ENCODE measurements at places on chromosomes 13 and 19.

DNA sequence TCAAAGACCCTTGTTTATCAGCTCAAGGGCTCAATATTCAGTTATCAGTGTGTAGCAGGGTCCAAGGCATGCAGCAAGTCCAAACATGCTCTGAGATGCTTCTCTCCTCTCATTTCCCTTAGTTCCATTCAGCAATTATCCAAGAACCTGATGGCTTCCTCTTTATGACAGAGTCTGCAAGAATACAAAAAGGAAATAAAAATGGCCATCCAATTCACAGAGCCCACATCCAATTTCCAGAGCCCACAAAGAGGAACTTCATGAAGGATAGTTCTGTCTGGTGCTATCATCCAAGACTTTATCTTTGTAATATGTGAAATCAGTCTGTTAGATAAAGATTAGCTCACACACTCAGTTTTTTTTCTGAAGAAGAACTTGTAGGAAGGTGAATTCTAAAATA lies 217.2 kb downstream of the LACC1 start:
- no peak for DNase-seq

GRCh38 chr19:35404879-35405622 lies 34.2 kb downstream of the GPR42 start:
- no peak for DNase-seq

DNA sequence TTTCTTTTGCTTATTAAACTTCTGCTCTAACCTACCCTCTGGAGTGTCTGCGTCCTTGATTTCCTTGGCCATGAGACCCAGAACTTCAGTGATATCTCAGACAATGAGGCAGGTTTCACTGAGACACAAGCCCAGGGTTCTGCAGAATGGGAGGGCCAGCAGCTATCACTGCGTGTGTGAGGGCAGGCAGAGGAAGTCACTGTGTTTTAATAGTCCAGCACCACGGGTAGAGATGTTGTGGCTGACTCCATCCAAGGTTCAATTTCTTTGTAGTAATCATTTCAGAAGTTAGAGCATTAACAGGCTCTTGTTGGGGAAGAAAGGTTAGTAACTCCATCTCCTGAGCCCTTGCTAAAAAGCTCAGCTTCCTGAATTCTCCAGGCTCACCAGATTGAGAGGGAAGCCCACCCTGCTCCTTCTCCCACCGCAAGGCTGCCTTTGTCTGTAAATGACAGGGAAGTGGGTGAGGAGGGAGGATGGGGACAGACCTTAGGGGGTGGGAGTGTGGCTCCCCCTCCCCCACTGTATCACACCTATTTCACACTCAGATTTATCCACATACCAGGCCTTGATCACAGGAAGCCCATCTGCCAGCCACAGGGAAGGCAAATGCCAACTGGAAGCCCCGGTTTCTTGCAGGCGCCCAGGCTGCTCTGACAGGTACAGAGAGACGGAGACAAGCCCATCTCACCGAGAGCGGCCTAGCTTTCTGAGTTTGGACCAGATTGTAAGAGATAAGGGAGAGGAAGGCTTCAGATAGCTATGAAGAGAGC lies 2.1 kb downstream of the C19orf12 start:
- no peak for DNase-seq

DNA sequence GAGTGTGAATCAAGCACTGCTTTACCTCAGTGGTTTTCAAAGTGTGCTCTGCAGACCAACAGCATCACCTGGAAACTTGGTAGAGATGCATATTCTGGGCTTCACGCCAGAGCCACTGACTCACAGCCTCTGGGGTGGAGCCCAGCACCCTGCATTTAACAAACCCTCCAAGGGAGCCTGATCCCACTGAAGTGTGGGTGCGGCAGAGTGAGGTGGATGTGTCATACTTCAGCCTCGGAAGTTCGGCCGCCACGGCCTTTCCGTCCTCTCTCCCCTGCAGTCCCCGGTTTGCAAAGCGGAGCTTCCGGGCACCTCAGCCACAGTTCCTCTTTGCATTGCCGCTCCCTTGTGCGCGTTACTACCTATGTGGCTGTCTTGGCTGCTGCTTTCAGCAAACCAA lies 33.3 kb upstream of the MICU2 start:
- DNase-seq, result no peak

- no peak for DNase-seq
Observed at GRCh38 chr13:99417201-99418102, 83.8 kb upstream of the TM9SF2 start.

DNA sequence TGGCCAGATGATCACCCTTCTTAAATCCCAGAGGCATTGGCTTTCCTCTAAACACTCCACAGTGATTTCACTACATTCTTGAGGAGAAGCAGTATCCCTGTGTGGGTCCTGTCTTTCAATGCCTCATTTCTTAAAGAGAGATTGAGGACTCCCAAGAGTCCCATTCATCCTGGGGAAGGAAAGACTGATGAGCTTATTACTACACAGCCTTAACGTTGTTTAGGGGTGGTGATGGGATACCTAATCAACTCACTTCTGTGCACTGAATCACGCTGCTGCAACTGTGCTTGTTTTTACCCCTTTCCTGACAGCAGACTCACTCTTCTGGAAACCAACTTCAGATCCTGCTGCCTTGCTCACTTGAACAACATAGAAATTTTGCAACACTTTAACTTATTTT lies 203.1 kb downstream of the RGCC start:
- DNase-seq, result no peak

- no peak for DNase-seq
Observed at GRCh38 chr19:46368116-46368515, 21.2 kb downstream of the PPP5C start.

DNA sequence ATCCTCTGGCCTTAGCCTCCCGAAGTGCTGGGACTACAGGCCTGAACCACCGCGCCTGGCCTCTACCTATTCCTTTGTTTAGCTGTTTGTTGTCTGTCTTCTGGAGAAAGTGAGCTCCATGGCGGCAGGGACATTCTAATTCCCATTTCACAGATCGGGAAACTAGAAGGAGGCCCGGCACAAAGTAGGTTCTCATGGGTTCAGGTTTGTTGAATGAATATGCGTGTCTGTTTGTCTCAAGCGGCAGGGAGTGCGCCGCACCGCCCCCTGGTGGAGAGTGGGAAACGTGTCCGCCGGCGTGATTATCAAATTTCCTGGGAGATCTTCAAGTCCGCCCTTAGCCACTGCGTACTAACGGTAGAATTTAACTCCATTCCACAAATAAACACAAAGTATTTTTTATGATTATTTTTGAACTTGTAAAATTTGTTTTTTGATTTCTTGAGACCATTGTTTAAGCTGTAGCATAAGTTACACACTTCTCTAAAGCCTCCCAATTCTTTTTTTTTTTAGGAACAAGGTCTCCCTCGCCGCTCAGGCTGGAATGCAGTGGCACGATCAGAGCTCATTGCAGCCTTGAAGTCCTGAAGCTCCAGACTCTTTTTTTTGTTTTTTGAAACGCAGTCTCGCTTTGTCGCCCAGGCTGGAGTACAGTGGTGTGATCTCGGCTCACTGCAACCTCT lies 8.9 kb upstream of the CCDC9 start:
- DNase-seq, result peak; percentile 68

GRCh38 chr13:50340146-50340545 lies 324.9 kb downstream of the KCNRG start:
- DNase-seq, result no peak

- DNase-seq, result peak; percentile 30
Observed at GRCh38 chr13:23695711-23696464, 125.7 kb downstream of the TNFRSF19 start.
